IPS-NIHi11 (cell line): ENCODE measurements at places on chromosomes 11 and 22.

DNA sequence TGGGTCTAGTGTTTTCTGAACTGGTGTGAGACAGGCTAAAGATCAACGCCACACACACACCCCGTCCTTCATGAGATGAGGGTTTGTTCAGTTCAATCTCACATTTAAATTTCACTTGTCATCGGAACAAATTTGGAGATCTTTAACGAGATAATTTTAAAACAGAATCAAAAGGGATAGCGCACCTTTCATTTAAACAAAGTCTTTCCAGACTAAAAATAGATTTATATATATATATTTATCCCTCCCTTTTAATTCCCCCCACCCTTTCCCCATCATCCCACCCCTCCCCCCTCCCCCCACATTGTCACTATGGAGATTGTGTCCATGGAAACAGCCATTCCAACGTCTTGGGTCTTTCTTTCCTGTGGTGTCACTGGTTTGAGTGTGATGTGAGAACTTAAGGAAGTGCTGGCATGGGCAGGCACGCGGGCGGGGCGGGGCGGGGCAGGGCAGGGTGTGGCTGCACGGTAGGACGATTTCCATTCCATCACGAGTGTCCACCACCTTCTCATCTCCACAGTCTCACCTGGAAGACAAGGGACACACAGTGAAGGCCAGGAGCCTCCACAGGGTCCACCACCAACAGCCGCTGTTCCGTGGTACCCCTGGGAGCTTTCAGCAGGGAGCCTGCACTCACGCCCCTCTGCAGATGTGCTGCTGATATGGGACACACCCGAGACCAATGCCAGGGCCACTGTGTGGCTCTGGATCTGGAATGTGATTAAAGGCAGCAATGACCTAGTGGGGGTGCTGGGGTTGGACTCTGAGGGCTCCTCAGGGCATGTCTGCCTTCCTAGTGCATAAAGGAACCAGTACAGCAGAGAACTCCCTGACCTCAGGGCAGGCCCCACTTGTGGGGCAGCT, 30.5 kb upstream of the CYP2D6 start:
- DNase-seq, result peak; percentile 55

DNA sequence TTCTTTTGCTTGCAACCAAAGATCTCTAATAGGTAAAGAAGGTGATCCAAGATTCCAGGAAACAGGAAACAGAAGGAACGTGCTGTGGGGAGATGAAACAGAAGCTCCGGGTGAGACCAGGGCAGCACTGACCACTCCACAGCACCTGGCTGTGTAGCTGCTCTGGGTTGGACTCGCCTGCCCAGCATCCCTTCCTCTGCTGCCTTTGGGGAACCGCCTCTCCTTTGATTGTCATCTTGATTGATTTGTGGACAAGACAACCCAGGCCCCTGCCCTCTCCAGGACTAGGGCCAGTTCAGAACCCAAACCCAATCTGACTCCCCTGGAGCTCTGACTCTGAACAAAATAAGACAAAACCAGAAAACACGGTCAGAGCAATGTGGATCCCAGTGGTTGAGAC, 14.7 kb upstream of the APOBEC3A start:
- DNase-seq, result no peak

DNA sequence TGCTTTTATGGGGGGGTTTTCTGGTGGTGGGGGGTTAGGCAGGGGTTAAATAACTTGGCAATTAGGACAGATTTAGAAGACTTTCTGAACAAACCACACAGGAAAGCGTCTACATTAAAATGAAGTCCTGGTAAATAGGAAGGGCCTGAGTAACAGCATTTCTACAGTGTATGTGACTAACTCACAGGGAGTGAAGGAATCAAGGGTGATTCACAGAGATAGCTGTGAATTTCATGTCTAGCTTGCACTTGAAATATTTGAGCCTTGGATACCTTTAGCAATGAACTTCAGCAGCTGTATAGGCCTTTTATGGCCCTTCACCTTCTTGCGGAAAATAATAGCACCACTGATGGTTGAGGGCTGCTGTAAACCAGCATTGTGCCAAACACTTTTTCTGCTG, 26.1 kb upstream of the LDHA start:
- DNase-seq, result no peak

DNA sequence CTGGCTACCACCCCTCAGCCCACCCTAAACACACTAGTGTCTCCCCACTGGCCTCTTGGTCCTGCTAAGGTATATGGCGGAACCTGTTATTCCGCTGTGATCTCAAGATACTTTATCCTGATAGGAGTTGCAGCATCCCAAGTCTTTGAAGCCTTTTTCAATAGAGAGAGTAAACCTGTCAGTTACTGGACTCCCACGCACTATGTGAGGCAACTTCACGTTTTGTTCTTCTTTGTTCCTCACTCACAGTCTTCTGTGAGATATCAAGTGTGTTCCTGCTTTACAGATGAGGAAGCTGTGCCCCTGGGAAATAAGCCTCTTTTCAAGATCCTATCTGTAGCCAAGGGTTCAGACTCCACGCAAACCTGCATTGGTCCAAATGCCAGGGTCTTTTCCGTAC, 127.8 kb downstream of the MYO18B start:
- DNase-seq, result no peak

DNA sequence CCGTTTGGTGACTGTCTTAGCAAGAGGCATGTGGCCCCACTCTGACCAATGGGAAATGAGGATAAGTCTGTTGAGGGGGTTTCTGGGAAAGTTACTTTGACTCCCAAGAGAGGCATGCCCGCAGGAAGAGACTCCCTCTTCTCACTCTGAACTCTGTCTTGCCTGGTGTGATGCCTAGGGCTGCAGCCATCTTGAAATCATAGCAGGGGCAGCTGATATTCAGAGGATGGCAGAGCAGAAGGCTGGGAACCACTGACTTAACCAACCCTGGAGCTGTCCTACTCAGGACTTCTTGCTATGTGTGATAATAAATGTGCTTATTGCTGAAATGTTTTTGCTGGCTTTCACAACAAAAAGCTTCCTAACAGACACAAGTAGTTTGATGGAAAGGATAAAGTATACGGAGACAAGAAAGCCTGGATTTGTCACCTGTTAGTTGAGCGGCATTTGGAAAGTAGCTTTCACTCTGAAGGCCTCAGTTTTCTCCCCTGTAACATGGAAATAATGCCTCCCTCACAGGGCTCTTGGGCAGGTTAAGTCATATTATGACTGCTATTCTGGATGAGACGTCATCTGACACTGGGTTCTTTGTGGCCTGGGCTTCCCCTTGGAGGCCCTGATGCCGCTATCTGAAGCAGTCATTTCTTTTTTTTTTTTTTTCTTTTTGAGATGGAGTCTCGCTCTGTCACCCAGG, 128.5 kb downstream of the CEP164 start:
- no peak for DNase-seq

DNA sequence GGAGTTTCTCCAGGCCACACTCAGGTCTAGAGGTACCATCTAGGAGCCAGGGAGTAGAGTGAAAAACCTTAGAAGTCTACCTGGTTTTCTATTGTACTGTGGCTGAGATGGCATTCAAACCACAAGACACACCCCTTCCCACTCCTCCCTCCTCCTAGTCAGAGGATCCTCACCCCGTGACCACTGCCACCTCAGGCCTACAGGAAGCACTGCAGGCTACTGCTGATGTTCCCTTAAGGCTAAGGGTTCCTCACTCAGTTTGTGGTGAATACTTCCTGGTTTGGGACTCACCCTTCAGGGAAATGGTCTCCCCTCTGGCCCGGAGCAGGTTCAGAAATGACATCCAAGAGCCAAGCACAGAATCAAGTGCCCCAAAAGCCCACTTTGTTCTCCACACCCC, 1293.9 kb downstream of the JRKL start:
- peak; percentile 47 for DNase-seq

GRCh38 chr11:65654375-65655349, 8.1 kb downstream of the RELA start:
- no peak for DNase-seq

- no peak for DNase-seq
Measured at GRCh38 chr11:68946416-68947090, 34.2 kb downstream of the MRGPRD start.
